ENCODE measurements at places on chromosomes 2 and 18. TPM values are rescaled to one million over a fixed set of nuclear protein-coding genes. Genes with fewer than 3 reads are reported as not detected.

OXER1 gene
- total RNA-seq, result not detected

FZD7 gene
- 19.0 TPM for total RNA-seq

PTGR3 gene
- 20.4 TPM for total RNA-seq

PID1 gene
- total RNA-seq, result 5.3 TPM

VIT gene
- not detected for total RNA-seq

BOK gene
- total RNA-seq, result 13.8 TPM

DPYSL5 gene
- 313 TPM for total RNA-seq

DDX18 gene
- 75.7 TPM for total RNA-seq

MYO3B gene
- 0.22 TPM for total RNA-seq

REG1B gene
- not detected for total RNA-seq

GRCh38 chr18:14905350-14905749 lies 157.4 kb downstream of the ANKRD30B start:
- no peak for DNase-seq

DNA sequence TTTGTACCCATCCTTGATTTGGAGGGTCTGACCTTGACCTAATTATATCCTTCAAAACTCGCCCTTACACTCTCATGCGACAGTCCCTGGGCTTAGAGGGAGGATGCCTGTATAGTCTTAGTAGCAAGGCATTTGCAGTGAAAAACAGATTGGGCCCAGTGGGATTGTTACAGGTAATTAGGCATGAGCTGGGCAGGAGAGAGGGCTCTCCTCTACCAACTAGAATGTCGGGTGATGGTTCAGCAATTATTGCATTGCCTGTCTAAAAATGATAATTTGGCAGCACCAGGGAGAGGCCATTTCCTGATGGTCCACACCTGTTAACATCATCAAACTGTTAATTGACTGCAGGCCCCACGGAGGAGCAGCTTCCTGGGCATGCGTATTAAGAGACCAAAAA lies 32.4 kb downstream of the COMMD1 start:
- no peak for DNase-seq

DNA sequence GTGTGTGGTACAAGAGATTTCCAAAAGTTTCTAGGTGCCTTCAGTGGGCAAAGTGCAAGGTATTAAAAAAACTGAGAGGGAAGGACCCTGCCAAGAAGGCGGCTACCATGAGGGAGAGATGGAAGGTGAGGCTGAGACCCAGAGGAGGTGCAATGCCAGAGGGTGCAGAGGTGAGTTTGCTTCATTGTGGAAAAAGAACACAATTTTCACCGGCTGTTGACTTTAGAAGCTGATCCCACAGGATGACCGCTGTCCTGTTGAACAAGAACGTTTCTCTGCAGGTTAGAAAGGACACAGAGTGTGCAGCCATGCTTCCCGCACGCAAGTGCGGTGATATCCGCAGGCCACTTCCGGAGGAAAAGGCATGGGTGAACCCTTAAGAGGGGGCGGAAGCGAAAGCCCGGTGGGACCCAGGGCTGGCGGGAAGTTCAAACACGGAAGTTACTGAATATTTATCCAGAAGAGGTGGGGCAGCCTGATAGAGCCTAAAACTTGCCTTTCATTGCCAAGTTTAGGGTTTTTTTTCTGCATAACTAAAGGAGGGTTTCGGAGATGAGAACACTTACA lies 16.6 kb downstream of the SP110 start:
- DNase-seq, result no peak

DNA sequence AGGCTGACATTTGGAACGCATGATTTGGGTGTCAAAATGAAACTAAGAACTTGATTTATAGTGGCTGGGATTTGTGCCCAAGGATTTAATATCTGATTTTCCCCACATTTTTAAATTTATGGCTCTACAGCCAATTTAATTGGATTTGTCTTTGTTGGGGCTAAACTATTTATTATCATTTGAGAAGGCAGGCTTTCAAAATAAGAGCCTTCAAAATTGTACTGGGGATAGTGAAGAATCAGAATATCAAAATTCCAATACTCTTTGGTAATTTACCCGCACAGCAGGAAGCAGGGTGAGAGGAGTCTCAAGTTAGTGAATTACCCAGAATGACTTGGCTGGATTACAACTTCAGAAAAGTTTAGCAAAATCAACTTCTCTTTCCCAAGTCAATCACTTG lies 278.1 kb downstream of the LRATD1 start:
- no peak for DNase-seq

DNA sequence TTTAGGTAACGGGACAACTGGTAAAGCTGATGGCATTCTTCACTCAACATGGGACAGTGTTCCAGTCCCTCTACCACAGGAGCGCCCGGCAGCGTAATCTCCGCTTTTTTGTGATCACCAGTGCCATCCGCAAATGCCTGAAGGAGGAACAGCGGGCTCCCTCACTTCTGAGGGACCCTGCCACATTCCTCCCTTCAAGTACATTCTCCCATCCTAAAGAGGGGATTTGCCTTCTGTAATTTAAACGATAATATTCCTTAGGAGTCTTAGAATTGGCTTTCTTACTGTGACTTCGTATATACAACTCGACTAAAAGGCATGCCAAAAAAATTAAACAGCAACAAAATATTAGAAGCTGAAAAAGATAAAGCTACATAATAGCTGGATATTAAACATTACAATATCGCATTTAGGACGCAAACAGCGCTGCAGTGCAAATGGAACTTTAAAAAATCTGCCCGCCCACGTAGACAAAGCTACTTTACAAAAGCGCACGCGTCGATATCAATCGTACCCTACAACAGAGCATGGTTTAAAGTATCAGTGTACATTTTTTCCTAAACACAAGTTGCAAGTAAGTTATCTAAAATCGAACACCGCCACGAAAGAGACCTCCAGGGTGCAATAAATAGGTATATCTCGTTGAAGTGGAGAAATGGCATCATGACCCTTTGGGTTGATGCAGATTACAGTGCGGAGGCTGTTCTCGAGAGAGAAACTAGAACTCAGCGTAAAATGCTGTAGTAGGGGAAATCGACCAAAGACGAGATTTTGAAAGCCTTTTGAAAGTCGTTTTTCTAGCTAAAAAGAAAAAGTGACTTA lies 2.3 kb upstream of the VSNL1 start:
- DNase-seq, result peak; percentile 38

DNA sequence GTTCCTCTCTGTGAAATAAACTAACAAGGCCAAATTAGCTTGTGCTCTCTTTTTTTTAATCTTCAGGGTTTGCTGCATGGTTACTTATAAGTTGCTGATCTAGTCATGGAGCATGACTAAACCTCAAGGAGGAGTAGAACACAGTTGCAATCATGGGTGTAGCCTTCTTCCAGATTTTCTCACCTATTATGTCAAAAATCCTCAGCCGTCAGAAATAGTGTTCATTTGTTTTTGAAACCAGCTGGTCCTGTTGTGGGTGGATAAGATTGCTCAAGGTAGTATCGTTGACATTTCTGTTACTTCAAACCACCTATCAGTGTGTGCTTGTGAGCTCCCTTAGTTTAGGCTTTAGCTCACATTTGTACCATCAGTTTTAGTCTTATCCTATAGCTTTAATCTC lies 11.2 kb downstream of the RELCH start:
- no peak for DNase-seq

DNA sequence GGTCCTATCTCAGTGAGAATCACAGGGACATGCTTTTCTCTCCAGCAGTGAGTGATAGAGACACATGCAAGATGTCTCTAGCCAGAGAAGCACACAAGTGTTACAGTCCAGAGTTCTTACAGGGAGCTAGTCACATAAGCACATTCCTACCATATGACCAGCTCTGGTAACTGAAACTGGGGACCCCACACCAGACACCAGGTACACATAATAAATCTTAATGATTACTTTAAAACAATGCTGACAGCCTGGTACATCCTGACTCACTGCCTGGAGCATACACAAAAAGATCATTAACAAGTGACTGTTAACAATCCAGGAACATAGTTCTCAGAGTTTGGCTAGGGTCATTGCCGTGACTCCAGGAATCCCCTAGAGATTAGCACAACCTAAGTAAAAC lies 53.6 kb downstream of the GALNT1 start:
- DNase-seq, result no peak

DNA sequence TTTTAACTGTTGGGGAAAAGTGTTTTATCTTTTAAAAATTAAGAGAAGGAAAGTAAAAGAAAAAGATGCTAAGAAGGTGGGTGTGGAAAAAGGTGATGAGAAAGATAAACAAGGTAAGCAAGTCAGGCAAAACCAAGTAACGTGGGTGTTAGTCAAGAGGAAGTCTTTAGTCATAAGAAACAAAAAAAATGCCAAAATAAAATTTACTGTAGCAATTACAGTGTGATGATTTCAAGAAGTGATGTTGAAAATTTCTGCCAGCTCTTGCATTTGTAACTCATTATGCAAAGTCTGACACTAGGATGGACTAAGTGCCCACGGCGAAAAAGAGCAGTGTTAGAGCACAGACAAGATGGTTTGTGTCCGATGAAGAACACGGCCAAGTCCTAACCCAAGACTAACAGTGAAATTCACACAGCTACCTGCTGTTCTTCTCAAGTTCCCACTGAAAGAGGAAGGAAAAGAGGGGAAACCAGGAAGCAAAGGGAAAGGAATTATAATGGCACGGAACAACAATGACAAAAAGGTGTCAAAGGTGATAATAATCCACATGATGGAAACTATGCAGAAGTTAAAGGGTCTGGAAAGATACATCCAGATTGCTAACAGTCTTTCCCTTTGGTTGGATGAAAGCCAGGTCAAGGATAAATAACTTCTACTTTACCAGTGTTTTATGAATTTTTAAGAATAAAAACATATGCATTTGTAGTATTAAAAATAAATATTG lies 34.1 kb downstream of the NOL10 start:
- no peak for DNase-seq

GRCh38 chr18:62323483-62324180 lies 1.5 kb upstream of the TNFRSF11A start:
- DNase-seq, result no peak

DNA sequence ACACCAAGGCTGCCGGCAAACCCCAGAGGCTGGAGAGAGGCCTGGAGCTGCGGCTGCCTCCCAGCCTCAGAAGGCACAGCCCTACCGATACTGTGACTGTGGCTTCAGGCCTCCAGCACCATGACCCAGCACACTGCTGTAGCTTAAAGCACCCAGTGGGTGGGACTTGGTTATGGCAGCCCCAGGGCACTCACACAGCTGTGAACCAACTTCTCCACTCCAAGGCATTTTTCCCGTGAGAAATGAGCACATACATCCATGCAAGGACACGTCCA lies 199.5 kb downstream of the NDUFA10 start:
- no peak for DNase-seq

All from glutamatergic neuron (in vitro differentiated cells).